Activated effector memory CD4-positive, alpha-beta T cell treated with Interleukin-2 at 50 U/mL for 16 hours (primary cell): ENCODE measurements at places on chromosomes 3 and 15.

GRCh38 chr3:172717493-172718088, 6.7 kb upstream of the NCEH1 start:
- DNase-seq: no peak

DNA sequence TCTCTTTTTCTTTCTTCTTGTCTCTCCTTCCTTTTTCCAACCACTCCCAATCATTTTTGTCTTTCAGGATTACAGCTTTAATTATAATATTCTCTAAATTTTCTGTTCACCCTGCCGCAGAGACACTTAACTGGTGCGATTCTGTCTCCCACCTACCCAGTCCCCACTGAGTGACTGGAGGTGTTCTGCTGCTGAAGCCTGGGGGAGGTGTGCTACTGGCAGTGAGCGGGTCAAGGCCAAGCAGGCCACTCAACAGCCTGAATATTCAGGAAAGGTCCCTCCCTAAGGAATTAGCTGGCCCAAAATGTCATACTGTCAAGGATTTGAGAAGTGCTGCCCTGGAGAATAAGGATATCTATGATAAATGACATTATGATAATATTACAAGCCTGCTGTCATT, 126.5 kb downstream of the GABRG3 start:
- DNase-seq: no peak

DNA sequence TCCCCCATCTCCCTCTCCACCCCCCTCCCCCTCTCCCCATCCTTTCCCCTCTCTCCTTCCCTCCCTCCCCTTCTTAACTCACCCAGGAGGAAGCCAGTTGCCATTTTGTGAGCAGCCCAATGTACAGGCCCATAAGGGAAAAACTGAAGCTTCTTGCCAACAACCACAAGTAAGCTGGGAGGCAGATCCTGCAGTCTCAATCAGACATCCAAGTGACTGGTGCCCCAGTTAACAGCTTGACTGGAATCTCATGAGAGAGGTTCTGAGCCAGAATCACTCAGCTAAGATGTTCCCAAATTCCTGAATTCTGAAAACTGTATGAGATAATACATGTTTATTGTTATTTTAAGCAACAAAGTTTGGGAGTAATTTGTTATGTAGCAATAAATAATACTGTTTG, 90.7 kb downstream of the C3orf70 start:
- DNase-seq: no peak

DNA sequence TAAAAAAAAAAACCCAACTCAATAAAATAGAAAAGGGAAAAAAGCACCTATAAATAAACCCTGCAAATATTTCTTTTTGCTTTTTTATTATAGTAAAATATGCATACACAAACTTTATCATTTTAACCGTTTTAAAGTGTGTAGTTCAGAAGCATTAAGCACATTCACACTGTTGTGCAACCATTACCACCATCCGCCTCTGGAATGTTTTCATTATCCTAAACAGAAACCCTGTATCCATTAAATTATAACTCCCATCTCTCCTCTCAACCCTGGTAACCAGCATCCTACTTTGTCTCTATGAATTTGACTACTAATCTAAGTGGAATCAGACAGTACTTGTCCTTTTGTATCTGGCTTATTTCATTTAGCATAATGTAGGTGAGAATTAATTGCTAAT, 15.0 kb downstream of the CDCP1 start:
- DNase-seq: no peak

DNA sequence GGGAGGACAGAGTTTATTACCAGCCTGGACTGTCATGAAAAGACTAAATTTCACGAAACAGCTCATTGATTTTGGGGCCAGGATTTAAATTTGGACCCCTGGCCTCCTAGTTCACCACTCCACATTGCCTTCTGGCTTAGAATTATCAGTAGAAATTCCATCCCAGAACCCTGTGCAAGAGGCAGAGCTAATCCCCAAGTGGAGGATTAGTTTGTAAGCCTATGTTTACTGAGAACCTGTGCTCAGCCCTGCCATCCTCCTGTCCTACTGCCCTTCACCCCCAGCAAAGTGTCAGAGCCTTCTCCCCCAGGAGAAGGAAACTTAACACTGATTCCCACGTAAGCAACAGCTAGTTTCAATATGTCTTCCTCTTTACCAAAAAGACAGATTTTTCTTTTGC, 99.4 kb downstream of the SST start:
- DNase-seq: no peak

- DNase-seq: no peak
Measured at GRCh38 chr3:124783696-124784095, 53.4 kb downstream of the UMPS start.

GRCh38 chr15:41546851-41547786, 3.1 kb upstream of the RPAP1 start:
- no peak for DNase-seq

DNA sequence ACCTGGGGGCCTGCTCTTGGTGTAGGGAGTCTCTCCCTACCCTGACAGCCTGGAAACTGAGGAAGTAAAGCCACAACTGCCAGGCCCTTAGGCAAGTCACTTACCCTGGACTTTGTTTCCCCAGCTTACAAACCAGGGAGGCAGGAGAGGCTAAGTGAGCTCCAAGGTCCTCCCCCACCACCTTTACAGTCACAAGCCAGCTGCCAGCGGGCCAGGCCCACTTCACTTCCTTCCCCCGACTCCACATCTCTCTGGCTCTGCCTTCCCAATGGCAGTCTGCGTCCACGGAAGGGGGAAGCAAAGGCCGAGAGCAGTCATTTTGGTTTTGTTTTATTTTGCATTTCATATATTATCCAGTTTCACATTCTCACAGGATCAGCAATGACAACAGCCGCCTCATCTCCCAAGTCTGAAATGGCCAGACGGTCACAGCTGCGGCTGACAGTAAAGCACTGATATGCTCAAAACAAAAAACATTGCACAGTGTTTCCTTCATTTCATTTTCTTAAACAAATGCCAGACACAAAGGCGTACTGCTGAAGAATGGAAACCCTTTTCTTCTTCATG, 35.7 kb downstream of the RBPMS2 start:
- no peak for DNase-seq

GRCh38 chr15:51359981-51360380, 18.5 kb downstream of the GLDN start:
- no peak for DNase-seq

DNA sequence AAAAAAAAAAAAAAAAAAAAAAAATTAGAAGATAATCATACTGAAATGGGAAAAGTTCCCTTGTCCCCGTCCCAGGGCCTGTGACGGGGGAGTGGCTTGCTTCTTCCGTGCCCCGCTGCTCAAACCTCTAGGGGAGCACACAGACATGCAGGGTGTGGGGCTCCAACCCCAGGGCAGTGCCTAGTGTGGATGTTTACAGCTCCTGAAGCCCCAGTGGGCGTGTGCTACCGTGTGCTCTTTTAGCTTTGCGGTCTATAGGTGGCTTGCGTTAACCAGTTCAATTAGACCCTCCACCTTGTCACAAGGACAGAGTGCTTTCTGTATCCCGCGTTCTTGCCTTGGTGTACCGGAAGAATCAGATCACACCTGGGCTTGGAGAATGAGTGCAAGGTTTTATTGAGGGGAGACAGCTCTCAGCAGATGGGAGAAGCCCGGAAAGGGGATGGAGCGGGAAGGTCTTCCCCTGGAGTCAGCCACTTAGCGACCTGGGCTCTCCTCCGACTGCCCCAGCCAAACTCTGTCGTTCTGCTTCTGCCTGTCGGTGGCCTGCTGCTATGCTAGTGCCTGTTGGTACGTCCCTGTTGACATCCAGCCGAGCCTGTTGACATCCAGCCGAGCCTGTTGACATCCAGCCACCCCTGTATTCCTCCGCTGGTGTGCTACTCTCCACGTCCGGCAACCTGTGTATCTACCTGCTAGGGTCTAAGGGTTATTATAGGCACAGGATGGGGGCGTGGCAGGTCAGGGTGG, 569.8 kb downstream of the VGLL3 start:
- no peak for DNase-seq

- no peak for DNase-seq
Measured at GRCh38 chr15:73873889-73874511, 636 bp downstream of the TBC1D21 start.

GRCh38 chr3:47133641-47134040, 30.3 kb downstream of the SETD2 start:
- no peak for DNase-seq
